ENCODE measurements at places on chromosomes 5 and 9.

GRCh38 chr9:135214706-135215105 lies 127.2 kb downstream of the OLFM1 start:
- no peak for DNase-seq

DNA sequence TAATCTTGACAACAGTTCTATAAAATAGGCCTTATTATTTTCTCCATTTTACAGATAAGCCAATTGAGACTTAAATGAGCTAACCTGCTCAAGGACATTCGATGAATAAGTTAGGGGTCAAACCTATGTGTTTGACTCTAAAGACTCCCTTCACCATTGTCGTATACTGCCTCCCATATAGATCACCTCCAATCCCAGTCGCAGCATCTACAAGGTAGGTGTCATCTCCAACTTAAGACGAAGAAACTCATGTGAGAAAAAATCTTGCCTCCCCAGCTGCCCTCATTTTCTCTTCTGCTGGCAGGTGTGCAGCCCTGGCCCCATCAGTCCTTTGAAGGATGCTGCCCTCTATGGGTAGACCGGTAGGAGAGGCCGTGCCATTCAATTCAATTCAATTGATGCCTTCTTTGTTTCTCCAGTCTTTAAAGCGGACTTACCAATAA lies 75.2 kb upstream of the SMARCA2 start:
- peak; percentile 25 for DNase-seq

GRCh38 chr5:168126606-168127005 lies 164.8 kb upstream of the WWC1 start:
- DNase-seq = no peak

DNA sequence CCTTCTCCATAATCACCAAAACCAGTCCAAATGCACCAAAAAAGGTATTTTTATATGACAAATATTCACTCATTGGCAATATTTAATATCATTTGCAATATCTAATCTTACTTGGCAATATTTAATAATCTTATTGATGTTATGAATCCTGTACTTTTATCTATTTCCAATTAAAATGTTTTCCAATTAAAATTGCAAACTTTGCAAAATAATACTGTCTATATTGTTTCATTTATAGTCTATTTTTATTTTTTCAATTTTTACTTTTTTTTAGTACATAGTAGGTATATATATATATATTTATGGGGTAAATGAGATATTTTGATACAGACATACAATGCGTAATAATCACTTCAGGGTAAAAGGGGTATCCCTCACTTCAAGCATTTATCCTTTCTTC lies 109.9 kb downstream of the AGTPBP1 start:
- no peak for DNase-seq

- DNase-seq = no peak
These were observed 11.4 kb downstream of the MRPL36 start for GRCh38 chr5:1788200-1788599.

GRCh38 chr9:121681404-121681803 lies 30.0 kb downstream of the DAB2IP start:
- no peak for DNase-seq

DNA sequence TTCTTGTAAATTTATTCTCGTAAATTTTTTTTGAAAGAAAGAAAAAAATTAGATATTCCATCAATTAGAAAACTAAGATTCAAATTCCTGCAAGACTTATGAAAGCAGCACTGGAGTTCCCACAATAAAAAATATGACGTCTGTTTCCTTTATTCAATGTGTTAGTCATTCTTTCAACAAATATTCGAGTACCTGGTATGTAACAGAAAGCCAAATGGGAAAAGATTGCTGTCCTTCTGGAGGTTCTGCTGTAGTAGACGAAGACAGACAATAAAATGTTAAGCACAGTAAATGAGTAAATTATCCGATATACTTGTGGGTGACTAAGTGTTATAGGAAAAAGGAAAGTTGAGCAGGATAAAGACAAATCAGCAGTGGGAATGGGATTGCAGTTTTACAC lies 92.2 kb downstream of the ADAMTSL1 start:
- no peak for DNase-seq

Measured in erythroblast (primary cell).